ENCODE measurements at places on chromosomes 3 and 15.

- peaks cover 3% of the 10 kb centered on the region for H3K4me1 ChIP-seq
- H3K4me3 ChIP-seq: no peak overlapping the region
- H3K27me3 ChIP-seq: peaks cover 12% of the 10 kb centered on the region
Observed at GRCh38 chr3:190178779-190179178, 58.1 kb upstream of the P3H2 start.

- peaks cover 68% of the 10 kb centered on the region for H3K4me1 ChIP-seq
- H3K27me3 ChIP-seq: no peaks in the 10 kb centered on the region
- DNase-seq: no peak
- H3K36me3 ChIP-seq: peaks cover 80% of the 10 kb centered on the region
Observed at GRCh38 chr3:187044867-187045552, 94.3 kb downstream of the RPL39L start.

DNA sequence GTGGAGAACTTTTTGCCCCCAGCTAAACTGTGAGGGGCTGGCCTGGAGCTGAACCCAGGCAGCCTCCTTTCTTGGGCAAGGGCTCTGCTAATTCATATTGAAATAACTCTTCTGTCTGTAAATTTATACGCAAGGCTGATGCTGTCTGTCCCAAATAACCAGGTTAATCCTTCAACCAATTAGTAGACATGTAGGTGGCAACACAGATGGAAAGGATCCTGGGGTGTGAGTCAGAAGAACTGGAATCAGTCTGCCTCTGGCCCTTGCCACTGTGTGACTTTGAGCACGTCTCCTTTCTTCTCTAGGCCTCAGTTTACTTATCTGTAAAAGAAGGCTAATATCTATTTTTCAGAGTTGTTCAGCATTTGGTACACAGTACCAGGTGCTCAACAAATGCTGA lies 48.3 kb upstream of the IREB2 start:
- H3K27ac ChIP-seq: no peak overlapping the region
- H3K4me3 ChIP-seq: no peak overlapping the region
- DNase-seq: no peak
- no peaks in the 10 kb centered on the region for H3K36me3 ChIP-seq
- H3K4me1 ChIP-seq: no peaks in the 10 kb centered on the region

DNA sequence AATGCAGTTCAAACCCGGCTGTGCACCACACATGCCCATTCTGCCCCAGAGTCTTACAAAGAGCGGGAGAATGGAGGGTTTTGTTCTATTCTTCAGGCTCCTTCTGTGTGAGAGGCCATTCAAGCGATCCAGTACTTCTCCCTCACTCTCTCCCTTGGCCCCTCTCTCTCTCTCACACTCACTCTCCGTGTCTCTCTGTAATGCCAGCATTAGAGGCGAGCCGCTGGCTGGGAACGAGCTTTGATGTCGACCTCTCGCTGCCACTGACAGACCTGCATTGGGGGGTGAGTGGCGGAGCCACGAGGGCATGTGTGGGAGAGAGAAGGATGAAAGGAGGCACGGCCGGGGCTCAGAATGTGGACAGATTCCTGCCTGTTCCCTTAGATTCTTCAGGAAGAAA lies 231.7 kb upstream of the ARRDC4 start:
- H3K4me3 ChIP-seq: no peak overlapping the region
- H3K27me3 ChIP-seq: no peaks in the 10 kb centered on the region
- no peaks in the 10 kb centered on the region for H3K36me3 ChIP-seq
- H3K4me1 ChIP-seq: no peaks in the 10 kb centered on the region
- no peak overlapping the region for H3K27ac ChIP-seq
- no peak for DNase-seq

GRCh38 chr3:158679547-158680000 lies 7.1 kb upstream of the LXN start:
- no peak for DNase-seq
- no peaks in the 10 kb centered on the region for H3K27me3 ChIP-seq
- no peak overlapping the region for H3K27ac ChIP-seq
- H3K4me3 ChIP-seq: no peak overlapping the region

DNA sequence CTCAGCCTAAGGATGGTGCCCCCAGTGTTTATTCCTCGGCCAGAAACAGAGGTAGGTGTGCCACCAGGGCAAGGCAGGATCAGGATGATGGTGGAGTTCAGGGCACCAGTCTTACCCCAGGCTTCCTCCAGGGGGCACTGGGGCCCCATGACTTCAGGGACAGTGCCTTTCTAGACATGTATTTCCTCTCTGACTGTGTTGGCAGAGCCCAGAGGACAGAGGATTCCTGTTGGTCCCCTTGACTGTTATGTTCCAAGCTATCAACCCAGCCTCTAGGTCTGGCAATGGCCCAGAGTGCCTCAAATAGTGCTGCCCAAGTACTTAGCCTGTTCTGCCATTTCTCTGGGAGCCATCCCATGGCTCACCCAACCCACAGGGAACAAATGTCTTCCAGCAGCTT lies 2.8 kb downstream of the HEMK1 start:
- no peaks in the 10 kb centered on the region for H3K27me3 ChIP-seq
- peaks cover 61% of the 10 kb centered on the region for H3K4me1 ChIP-seq
- peaks cover 38% of the 10 kb centered on the region for H3K36me3 ChIP-seq
- peak overlapping the region; percentile 96 for H3K4me3 ChIP-seq
- H3K27ac ChIP-seq: peak overlapping the region; percentile 99

GRCh38 chr15:56760186-56760585 lies 26.9 kb upstream of the ZNF280D start:
- peaks cover 3% of the 10 kb centered on the region for H3K4me1 ChIP-seq
- H3K36me3 ChIP-seq: no peaks in the 10 kb centered on the region
- H3K27ac ChIP-seq: no peak overlapping the region
- no peak overlapping the region for H3K4me3 ChIP-seq
- no peak for DNase-seq

DNA sequence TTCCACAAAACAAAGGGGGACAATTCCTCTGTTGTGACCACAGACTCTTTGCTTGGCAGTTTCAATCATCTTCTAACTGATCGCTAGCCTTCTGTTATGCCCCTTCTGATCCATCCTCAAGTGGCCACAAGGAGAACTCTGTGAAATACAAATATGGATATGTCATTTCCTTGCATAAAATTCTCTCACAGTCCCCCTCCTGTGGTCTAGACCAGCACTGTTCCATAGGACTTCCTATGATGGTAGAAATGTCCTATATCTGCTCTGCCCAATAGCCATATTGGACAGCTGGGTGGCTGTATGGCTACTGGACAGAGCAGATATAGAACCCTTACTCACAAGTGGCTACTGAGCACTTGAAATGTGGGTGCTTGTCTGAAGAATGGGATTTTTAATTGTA lies 25.9 kb upstream of the SNRK start:
- peaks cover 6% of the 10 kb centered on the region for H3K4me1 ChIP-seq
- no peaks in the 10 kb centered on the region for H3K27me3 ChIP-seq
- no peaks in the 10 kb centered on the region for H3K36me3 ChIP-seq
- H3K4me3 ChIP-seq: no peak overlapping the region

DNA sequence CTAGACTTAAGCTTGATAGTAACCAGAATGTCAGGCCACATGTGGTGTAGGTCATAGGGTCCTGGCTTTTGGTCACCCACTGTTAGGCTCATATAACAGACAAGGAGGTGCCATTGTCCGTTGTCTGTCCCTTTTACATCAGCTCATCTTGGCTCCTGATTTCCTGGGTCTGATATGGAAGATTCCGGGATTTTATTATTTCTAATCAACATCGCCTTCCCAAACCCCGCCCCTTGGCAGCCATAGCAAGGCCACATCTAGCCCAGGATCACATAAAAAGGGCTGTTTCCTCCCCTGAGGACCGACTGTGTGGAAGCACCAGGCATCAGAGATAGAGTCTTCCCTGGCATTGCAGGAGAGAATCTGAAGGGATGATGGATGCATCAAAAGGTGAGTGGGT lies at the start of gene TGM4:
TGM4 (plus strand) TSS at position 301 of the 400 bp plus-strand sequence; CDS start at position 372, 71 bp downstream.
- DNase-seq: no peak
- no peaks in the 10 kb centered on the region for H3K27me3 ChIP-seq
- H3K4me3 ChIP-seq: no peak within 1 kb of the TSS
- no peak within 1 kb of the TSS for H3K27ac ChIP-seq

GRCh38 chr15:92884436-92885223 lies 15.5 kb upstream of the CHD2 start:
- DNase-seq: no peak
- no peaks in the 10 kb centered on the region for H3K27me3 ChIP-seq
- peaks cover 60% of the 10 kb centered on the region for H3K4me1 ChIP-seq
- peak overlapping the region; percentile 98 for H3K27ac ChIP-seq
- peak overlapping the region; percentile 95 for H3K4me3 ChIP-seq

- no peaks in the 10 kb centered on the region for H3K36me3 ChIP-seq
- DNase-seq: no peak
- no peak overlapping the region for H3K27ac ChIP-seq
- no peaks in the 10 kb centered on the region for H3K4me1 ChIP-seq
- no peaks in the 10 kb centered on the region for H3K27me3 ChIP-seq
Observed at GRCh38 chr3:61875046-61875844, 313.9 kb downstream of the PTPRG start.

GRCh38 chr3:177633671-177634207 lies 436.5 kb upstream of the TBL1XR1 start:
- peaks cover 7% of the 10 kb centered on the region for H3K36me3 ChIP-seq
- no peak overlapping the region for H3K27ac ChIP-seq
- H3K4me3 ChIP-seq: no peak overlapping the region
- H3K4me1 ChIP-seq: peaks cover 1% of the 10 kb centered on the region
- no peaks in the 10 kb centered on the region for H3K27me3 ChIP-seq
- no peak for DNase-seq

GRCh38 chr3:42275217-42275616 lies 9.2 kb upstream of the CCK start:
- H3K27me3 ChIP-seq: peaks cover 6% of the 10 kb centered on the region
- no peaks in the 10 kb centered on the region for H3K36me3 ChIP-seq
- no peak overlapping the region for H3K4me3 ChIP-seq
- H3K4me1 ChIP-seq: no peaks in the 10 kb centered on the region
- no peak overlapping the region for H3K27ac ChIP-seq
- no peak for DNase-seq

GRCh38 chr15:77420610-77421369 lies at the start of gene HMG20A:
HMG20A (plus strand) TSS chr15:77420888; CDS start chr15:77458408, 37,520 bp downstream.
- peaks cover 39% of the 10 kb centered on the region for H3K4me1 ChIP-seq
- H3K27ac ChIP-seq: peak within 1 kb of the TSS; percentile 99
- peak; percentile 78 for DNase-seq
- H3K36me3 ChIP-seq: peaks cover 9% of the 10 kb centered on the region
- H3K27me3 ChIP-seq: no peaks in the 10 kb centered on the region

- no peak overlapping the region for H3K27ac ChIP-seq
- H3K27me3 ChIP-seq: peaks cover 86% of the 10 kb centered on the region
- no peaks in the 10 kb centered on the region for H3K36me3 ChIP-seq
- H3K4me1 ChIP-seq: peaks cover 4% of the 10 kb centered on the region
- DNase-seq: no peak
- no peak overlapping the region for H3K4me3 ChIP-seq
Observed at GRCh38 chr15:96412906-96413231, 82.4 kb downstream of the NR2F2 start.

DNA sequence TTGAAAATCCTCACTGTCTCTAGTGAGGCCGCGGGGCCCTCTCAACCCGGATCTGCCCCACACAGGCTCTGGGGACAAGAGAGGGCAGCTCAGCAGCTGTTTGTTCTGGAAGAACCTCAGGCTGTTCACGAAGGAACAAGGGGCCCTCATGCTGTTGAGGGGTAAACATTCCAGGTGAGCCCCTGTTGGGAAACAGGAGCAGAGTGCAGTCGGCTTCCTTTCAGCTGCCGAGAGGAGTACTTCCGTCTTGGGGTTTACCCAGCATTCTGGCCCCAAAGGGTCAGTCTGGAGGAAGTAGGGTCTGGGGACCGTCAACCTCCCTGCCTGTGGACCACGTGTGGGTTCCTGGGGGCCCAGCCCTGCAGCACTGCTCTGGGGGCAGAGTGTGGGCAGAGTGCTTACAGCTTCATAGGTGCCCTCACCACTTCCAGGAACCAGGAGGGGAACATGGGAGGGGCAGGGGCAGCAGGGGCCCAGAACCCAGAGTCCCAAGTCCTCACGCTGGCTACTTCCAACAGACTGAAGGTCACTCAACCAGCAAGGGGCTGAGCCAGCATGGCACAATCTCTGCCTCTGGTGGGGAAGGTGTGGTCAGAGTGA lies 49.2 kb upstream of the CTSH start:
- peaks cover 3% of the 10 kb centered on the region for H3K27me3 ChIP-seq
- peaks cover 4% of the 10 kb centered on the region for H3K4me1 ChIP-seq
- no peak for DNase-seq

DNA sequence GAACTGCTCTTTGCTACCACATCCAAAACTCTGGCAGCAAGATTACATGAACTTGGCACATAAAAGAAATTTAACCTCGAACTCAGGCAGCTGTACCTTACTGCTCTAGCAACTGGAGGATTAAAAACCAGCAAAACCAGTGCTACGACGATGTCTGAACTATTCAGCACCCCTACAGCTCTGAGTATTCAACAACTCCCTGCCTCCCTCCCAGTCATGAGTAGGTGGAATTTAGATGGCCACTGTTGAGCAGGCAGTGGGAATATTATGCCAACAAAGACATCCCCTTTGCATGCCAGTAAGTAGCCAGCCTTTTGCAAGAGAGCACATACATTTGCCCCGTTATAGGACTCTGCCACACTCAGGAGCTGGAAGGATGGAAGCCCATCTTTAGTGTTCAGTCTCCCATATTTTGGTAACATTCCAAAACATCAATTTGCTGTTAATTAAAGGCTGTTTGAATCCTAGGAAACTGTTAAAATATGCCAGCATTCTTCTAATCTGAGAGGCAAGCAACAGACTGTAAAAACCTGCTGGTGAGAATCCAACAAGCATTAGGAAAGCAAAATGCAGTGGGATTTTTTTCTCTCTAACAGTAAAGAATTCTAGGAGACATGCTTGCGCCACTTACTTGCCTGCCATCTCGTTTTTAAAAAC lies 85.4 kb downstream of the ZNF385D start:
- no peak overlapping the region for H3K4me3 ChIP-seq
- H3K36me3 ChIP-seq: no peaks in the 10 kb centered on the region
- no peak for DNase-seq
- no peaks in the 10 kb centered on the region for H3K27me3 ChIP-seq
- H3K4me1 ChIP-seq: no peaks in the 10 kb centered on the region

GRCh38 chr3:42983927-42984326 lies 4.8 kb downstream of the GASK1A start:
- no peak overlapping the region for H3K4me3 ChIP-seq
- H3K27me3 ChIP-seq: peaks cover 32% of the 10 kb centered on the region
- H3K27ac ChIP-seq: no peak overlapping the region
- DNase-seq: no peak
- peaks cover under 1% of the 10 kb centered on the region for H3K4me1 ChIP-seq

DNA sequence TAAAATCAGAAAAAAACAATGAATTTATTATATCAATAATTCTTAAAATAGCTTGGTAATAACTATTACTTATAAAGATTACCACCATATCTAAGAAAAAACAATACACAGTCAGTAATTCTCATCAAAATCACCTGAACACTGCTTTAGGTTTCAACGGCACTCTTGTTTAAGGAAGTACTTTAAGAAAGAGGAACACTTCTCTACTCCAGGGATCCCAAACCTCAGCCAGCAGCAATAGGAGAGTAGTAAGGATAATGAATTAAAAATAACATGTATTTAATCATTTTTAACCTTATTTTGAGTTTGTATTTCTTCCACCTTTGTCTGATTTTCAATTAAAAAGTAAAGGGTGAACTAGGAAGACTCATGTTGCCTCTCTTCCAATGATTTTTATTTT lies 494.0 kb upstream of the NR2F2 start:
- H3K36me3 ChIP-seq: peaks cover 9% of the 10 kb centered on the region
- DNase-seq: no peak
- no peak overlapping the region for H3K4me3 ChIP-seq
- peaks cover 24% of the 10 kb centered on the region for H3K4me1 ChIP-seq
- no peak overlapping the region for H3K27ac ChIP-seq
- H3K27me3 ChIP-seq: peaks cover 15% of the 10 kb centered on the region
